ENCODE measurements at places on chromosomes 7 and 10. TPM values are rescaled to one million over a fixed set of nuclear protein-coding genes. Genes with fewer than 3 reads are reported as not detected.

Gene CALCR
- not detected for total RNA-seq

Gene PCGF6
- total RNA-seq: 8.8 TPM

DNA sequence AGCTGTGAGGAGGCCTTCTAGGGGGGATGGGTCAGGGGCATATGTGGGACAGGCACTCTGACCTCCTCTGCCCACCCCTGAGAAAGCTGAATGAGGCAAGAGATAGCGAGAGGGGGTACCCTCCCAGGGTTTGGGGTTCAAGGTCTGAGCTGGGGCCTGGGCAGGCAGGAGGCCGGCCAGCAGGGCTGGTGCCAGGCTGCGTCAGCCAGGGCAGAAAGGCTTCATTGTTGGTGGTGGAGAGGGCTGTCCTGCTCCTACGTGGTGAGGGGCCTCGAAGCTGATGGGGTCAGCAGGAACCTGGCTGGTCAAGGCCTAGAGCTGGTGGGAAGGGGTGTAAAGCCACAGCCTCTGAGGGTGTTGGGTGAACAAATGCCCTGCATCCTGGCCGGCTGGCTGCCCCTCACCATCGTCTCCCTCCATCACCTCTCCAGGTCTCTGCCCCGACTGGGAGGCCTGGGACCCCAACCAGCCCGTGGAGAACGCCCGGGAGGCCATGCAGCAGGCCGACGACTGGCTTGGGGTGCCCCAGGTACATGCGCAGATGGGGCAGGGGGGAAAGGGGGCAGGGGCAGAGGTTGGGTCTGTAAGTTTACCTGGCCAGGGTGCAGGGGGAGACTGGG lies 6.6 kb downstream of the FLNC start:
- DNase-seq: no peak

Gene SH3PXD2A
- total RNA-seq: 2.9 TPM

DNA sequence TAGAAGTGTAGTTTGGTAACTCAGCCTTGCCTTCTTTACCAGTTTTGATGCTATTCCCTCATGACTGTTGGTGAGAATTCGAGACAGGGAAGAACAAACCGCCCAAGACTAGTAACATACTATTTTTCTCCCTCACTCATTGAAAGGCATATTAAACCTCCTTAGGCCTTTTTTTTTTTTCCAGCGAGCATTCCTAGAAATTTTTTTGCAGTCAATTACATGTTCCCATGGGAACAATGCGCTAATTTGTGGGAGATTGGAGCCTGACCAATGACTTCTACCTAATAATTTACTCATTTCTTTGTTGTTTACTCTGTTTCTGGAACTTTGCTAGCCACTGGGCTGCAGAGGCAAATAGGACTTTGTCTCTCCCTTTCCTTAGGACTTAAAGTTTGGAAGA lies 6.0 kb downstream of the VPS50 start:
- DNase-seq: no peak

Gene ZNF365
- total RNA-seq: 20.2 TPM
